Activated CD4-positive, alpha-beta T cell treated with anti-CD3 and anti-CD28 coated beads for 4 hours (primary cell): ENCODE measurements at places on chromosomes 5 and 9.
A peak's percentile ranks its signal among the peaks of the same experiment; 100 is the strongest.

- no peak for DNase-seq
Observed at GRCh38 chr9:76521244-76521681, 62.3 kb downstream of the GCNT1 start.

- no peak for DNase-seq
Observed at GRCh38 chr5:69444127-69444754, 29.3 kb downstream of the MARVELD2 start.

GRCh38 chr9:82255481-82256176 lies 267.1 kb downstream of the SPATA31D1 start:
- no peak for DNase-seq

- DNase-seq = no peak
Observed at GRCh38 chr5:30561771-30562170, 631.7 kb upstream of the CDH6 start.

DNA sequence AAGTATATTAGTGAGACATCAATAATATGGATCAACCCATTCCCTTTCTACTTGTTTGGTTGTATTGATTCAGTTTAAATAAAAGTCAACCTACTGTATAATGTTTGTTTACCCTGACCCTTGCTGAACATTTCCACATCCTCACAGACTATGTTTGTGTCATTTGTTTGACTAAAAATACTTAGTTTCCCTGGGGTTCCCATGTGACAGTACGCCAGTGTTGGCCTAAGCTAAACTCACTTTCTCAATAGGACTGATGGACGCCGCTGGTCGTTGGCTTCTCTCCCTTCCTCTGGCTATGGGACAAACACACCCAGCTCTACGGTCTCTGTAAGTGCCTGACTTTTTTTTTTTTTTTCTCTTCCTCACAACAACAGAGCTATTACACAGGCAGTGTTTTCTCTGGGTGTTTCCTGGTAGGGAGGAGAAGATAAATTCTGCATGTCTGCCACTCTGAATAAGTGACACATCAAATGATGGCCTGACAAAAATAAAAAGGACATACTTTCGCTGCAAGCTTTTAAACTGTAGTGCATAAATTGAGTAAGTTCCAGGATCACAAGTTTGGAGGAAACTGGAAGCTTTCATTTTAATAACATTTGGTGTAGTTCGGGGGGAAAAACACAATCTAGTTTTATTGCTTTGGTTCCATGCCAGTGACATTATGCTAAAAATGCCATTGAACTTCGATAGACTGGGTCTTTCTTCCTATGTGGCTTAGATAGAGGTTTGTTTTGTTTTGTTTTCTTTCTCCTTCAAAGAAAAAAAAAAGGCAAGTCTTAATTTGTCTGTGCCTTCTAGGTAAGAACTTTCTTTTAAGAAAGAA lies 101.0 kb downstream of the CD180 start:
- no peak for DNase-seq

DNA sequence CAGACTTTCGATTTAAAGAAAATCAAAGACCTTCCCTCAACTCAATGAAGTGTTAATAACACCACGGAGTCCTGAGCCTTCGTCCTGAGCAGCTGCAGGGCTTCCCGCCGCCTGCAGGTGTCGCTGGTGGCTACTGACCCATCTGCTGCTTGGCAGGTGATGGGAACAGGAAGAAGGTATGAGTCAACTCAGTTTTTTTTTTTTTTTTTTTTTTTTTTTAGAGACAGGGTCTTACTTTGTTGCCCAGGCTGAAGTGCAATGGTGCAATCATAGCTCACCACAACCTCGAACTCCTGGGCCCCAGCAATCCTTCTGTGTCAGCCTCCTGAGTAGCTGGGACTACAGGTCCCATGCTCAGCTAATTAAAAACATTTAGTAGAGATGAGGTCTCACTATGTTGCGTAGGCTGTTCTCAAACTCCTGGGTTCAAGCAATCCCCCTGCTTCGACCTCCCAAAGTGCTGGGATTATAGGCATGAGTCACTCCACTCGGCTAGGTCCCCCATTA lies 185.7 kb upstream of the IL12B start:
- DNase-seq = peak; percentile 44

DNA sequence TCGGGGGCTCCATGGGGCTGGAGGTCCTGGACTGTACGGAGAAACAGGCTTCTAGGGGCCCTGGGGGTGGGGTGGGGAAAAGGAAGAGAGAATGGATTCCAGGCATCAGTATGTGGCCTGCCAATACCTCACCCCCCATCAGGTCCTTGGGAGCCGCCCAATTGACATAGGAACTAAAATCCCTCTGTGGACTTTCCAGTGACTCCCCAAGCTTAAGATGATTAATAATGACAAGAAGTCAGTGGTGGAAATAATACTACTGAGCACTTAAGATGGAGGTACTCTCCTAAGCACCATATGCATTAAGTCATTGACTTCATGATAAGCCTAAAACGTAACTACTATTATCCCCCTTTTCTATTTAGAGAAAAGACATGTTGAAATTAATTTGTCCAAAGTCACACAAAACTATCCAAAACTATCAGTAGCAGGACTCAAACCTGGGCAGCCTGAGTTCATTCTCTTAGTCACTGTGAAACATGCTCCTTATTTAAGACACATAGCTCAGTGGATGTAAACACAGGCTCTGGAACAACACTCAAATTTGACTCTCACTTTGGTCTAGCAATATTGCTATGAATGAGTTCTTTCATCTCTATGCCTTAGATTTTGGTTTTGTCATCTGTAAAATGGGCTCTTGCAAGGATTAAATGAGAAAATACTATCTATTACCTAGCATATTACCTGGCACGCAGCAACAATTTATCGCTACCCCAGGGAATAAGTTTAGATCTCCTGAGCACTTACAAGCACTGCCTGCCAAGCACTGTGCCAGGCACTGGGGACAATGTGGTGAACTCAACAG lies 9.5 kb downstream of the SPRY4 start:
- no peak for DNase-seq

GRCh38 chr5:124583469-124584350 lies 162.7 kb downstream of the ZNF608 start:
- DNase-seq = no peak

- DNase-seq = no peak
Observed at GRCh38 chr9:3929345-3930047, 370.4 kb downstream of the GLIS3 start.

- DNase-seq = no peak
Observed at GRCh38 chr5:76816110-76816831, 2.6 kb upstream of the F2RL1 start.

GRCh38 chr5:134018154-134018985 lies 13.6 kb upstream of the VDAC1 start:
- no peak for DNase-seq

- DNase-seq = no peak
Observed at GRCh38 chr9:15786616-15787015, 233.8 kb downstream of the CCDC171 start.

GRCh38 chr5:81242906-81243436 lies 9.8 kb downstream of the CKMT2 start:
- no peak for DNase-seq

- no peak for DNase-seq
Observed at GRCh38 chr9:107260437-107261081, 22.5 kb upstream of the RAD23B start.

DNA sequence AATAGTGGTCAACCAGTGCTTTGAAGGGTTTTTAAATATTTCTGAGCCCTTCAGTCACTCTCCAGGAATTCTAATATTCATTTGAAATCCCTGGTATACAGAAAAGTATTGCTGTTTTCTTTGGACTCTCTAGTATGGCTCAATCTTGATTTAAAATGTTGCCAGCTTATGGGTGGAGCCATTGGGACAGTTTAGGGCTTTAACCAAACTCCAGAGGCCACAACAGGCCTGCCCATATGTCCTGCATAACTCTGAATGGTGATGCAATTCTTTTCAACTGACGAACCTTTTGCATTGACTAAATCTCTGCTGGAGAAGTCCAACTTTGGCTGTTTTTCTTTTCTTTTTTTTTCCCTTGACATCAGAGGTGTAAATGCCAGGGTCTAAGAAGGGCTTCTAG lies 10.3 kb upstream of the ANKHD1 start:
- no peak for DNase-seq

DNA sequence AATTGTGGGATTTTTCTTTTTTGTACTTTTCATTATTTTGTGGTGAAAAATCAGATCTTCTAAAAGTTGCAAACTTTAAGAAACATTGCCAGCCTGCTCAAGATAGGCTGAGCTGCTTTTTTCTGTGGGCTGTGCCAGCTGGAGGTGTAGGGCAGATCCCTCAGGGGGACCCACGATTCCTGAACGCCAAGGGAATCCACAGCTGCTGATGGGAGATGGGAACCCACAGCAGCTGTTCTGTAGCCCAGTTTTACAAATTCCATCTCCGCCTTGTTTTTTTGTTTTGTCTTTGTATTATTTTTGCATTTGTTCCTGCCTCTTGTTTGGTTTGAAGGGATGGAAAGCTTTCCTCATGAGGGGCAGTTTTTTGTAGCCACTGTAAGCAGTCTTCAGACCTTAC lies 91.0 kb downstream of the WWC1 start:
- no peak for DNase-seq

GRCh38 chr5:98368141-98368540 lies 405.3 kb upstream of the RGMB start:
- no peak for DNase-seq

GRCh38 chr5:131525805-131526204 lies 109.2 kb downstream of the RAPGEF6 start:
- no peak for DNase-seq

- no peak for DNase-seq
Observed at GRCh38 chr5:155193483-155194107, 180.0 kb downstream of the KIF4B start.

GRCh38 chr5:157137691-157138090 lies 5.0 kb downstream of the MED7 start:
- no peak for DNase-seq

GRCh38 chr5:140112685-140113179 lies 1.2 kb upstream of the PURA start:
- no peak for DNase-seq

DNA sequence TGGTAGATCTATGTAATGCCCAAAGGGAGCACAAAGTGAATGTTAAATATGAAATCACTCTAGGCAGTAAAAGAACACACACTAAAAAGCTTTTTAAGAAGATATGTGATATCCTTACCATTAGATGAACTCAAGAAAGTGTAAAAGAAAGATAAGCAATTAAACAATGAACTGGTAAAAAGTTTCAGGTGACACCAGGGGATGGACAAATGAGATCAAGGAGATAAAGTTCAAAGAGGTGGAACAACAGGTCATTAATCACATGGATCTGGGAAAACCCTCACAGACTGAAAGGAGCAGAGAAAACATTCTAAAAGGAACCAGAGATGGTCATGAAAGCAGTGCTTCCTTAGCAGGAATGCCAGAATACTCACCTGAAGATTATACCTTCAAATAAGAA lies 40.7 kb downstream of the LHFPL2 start:
- DNase-seq = no peak

DNA sequence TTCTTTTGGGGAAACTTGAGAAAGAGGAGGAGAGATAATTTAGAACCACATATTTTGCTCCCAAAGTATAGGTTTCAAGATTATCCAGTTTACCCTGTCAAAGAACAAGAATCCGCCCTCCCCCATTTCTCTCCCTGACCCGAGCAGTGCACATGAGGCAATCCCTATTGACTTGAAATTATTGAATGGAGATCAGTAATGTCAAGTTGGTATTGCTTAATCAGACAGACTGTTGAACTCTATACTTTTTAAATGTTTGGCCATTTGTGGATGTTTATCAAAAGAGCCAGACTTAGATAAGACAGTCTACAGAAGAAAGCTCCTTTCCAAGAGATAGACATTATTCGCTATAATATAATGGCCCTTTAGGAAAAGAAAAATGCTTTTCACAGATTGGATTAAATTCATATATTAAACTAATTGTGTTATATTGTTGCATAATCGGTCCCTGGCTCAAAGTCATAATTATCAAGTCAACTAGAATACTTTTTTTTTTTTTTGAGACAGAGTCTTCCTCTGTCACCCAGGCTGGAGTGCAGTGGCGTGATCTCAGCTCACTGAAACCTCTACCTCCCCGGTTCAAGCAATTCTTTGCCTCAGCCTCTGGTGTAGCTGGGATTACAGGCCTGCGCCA lies 5.3 kb downstream of the SLC25A25 start:
- DNase-seq = no peak

DNA sequence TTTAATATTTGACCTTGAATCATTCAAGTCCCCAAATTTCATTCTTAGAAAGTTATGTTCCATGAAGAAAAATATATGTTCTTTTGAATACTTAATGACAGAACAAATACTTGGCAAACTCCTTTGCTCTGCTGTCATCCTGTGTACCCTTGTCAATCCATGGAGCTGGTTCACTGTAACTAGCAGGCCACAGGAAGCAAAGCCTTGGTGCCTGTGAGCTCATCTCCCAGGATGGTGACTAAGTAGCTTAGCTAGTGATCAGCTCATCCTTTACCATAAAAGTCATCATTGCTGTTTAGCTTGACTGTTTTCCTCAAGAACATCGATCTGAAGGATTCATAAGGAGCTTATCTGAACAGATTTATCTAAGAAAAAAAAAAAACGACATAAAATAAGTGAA lies 65.4 kb downstream of the WDR41 start:
- no peak for DNase-seq

GRCh38 chr9:17013010-17013409 lies 121.8 kb upstream of the CNTLN start:
- no peak for DNase-seq

GRCh38 chr5:159104759-159105144 lies 5.0 kb upstream of the EBF1 start:
- DNase-seq = no peak

DNA sequence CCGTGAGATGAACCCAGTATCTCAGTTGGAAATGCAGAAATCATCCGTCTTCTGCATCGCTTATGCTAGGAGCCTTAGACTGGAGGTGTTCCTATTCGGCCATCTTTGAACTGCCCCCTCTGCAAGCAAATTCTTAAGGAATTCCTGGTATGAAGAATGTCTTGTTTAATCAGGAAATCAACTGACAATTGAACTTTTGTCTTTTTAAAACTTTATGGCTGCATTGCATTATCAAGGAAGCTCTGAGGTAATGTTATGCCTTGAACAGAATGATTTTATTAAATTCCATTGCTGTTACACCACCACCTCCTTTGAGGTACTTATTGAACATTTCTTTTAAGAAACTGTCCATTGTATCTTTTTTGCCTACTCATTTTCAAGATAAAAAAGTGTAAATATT lies 1915.7 kb upstream of the CDH9 start:
- DNase-seq = no peak

- DNase-seq = peak; percentile 38
Observed at GRCh38 chr5:177478711-177479646, 5.5 kb upstream of the DBN1 start.

GRCh38 chr9:136026266-136026942 lies 65.2 kb upstream of the UBAC1 start:
- DNase-seq = no peak

GRCh38 chr5:158064334-158065123 lies 205.6 kb upstream of the CLINT1 start:
- DNase-seq = no peak

- no peak for DNase-seq
Observed at GRCh38 chr5:172943283-172943841, 15.9 kb upstream of the RPL26L1 start.

- DNase-seq = no peak
Observed at GRCh38 chr5:82849885-82850284, 227.3 kb downstream of the TMEM167A start.
